ENCODE measurements at places on chromosomes 4 and X. TPM values are rescaled to one million over a fixed set of nuclear protein-coding genes. Genes with fewer than 3 reads are reported as not detected.

The DUX4 gene
- not detected for total RNA-seq

The F9 gene
- not detected for total RNA-seq

The MAGEC2 gene
- total RNA-seq: not detected

The RBMXL3 gene
- not detected for total RNA-seq

The CENPC gene
- 18.8 TPM for total RNA-seq

The DRD5 gene
- total RNA-seq: not detected

The LONRF3 gene
- total RNA-seq: 0.33 TPM

GRCh38 chr4:186703510-186703909 is 20.1 kb downstream of the FAT1 start:
- no peak overlapping the region for H3K4me3 ChIP-seq
- H3K4me1 ChIP-seq: peaks cover 9% of the 10 kb centered on the region
- H3K27me3 ChIP-seq: no peaks in the 10 kb centered on the region
- peaks cover 41% of the 10 kb centered on the region for H3K36me3 ChIP-seq
- DNase-seq: no peak

- no peak for DNase-seq
- no peaks in the 10 kb centered on the region for H3K27me3 ChIP-seq
- peaks cover 4% of the 10 kb centered on the region for H3K36me3 ChIP-seq
- no peaks in the 10 kb centered on the region for H3K4me1 ChIP-seq
- H3K27ac ChIP-seq: no peak overlapping the region
Measured at GRCh38 chr4:73575660-73576059, 44.6 kb downstream of the RASSF6 start.

- H3K4me3 ChIP-seq: no peak overlapping the region
- no peaks in the 10 kb centered on the region for H3K27me3 ChIP-seq
- peaks cover 8% of the 10 kb centered on the region for H3K36me3 ChIP-seq
- DNase-seq: no peak
Measured at GRCh38 chrX:18769812-18770573, 62.5 kb downstream of the PPEF1 start.

DNA sequence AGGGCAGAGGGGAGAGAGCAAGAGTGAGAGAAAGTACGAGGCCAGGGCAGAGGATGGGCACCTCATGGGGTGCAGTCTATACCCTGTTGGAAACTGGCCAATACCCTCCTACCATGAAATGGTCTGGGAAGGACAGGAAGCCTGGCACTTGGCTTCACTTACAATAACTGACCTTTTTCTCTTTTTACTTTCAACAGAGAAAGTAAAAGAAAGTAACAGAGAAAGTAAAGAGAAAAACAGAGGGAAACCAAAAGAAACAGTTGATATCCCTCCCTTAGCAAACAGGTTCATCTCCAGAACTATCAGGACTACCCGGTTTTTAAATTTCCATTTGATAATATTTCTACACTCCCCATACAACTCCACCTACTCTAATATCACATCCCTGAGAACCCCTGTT is 20.6 kb downstream of the ARL13A start:
- no peaks in the 10 kb centered on the region for H3K36me3 ChIP-seq
- no peak overlapping the region for H3K27ac ChIP-seq
- H3K27me3 ChIP-seq: no peaks in the 10 kb centered on the region

GRCh38 chrX:40579141-40579540 is 1.6 kb upstream of the ATP6AP2 start:
- H3K27me3 ChIP-seq: no peaks in the 10 kb centered on the region
- H3K4me1 ChIP-seq: no peaks in the 10 kb centered on the region
- DNase-seq: no peak
- no peak overlapping the region for H3K4me3 ChIP-seq

- H3K27ac ChIP-seq: no peak overlapping the region
- no peak overlapping the region for H3K4me3 ChIP-seq
- peaks cover 3% of the 10 kb centered on the region for H3K4me1 ChIP-seq
- H3K27me3 ChIP-seq: no peaks in the 10 kb centered on the region
Measured at GRCh38 chrX:2559124-2559523, 58.3 kb upstream of the DHRSX start.

GRCh38 chr4:147984065-147984777 is 252.3 kb downstream of the ARHGAP10 start:
- peaks cover 8% of the 10 kb centered on the region for H3K4me1 ChIP-seq
- no peak overlapping the region for H3K4me3 ChIP-seq
- H3K27me3 ChIP-seq: no peaks in the 10 kb centered on the region
- no peaks in the 10 kb centered on the region for H3K36me3 ChIP-seq
- no peak overlapping the region for H3K27ac ChIP-seq

GRCh38 chr4:174581901-174582300 is 59.6 kb upstream of the HPGD start:
- no peaks in the 10 kb centered on the region for H3K4me1 ChIP-seq
- no peak for DNase-seq
- no peak overlapping the region for H3K27ac ChIP-seq
- peaks cover 4% of the 10 kb centered on the region for H3K36me3 ChIP-seq
- no peak overlapping the region for H3K4me3 ChIP-seq
- H3K27me3 ChIP-seq: no peaks in the 10 kb centered on the region

GRCh38 chr4:159297091-159297490 is 194.2 kb downstream of the RAPGEF2 start:
- DNase-seq: no peak
- no peaks in the 10 kb centered on the region for H3K4me1 ChIP-seq
- no peaks in the 10 kb centered on the region for H3K27me3 ChIP-seq
- no peaks in the 10 kb centered on the region for H3K36me3 ChIP-seq
- H3K4me3 ChIP-seq: no peak overlapping the region

DNA sequence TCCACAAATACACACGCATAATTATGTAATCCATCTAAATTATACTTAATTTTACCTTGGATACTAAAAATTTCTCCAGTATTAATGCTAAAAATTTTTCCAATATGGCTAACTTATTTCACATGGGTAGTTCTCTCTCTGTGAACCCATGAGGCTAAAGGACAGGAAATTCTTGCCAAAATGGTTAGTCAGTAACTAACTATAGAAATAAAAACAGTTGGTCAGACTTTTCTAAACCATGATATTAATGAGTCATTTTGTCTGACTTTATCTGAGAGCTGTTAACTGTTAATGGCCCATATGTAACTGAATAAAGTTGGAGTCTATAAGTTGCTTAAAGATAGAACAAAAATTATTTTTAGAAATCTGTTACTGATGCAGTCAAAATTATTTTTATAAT is 549.4 kb downstream of the TLL1 start:
- DNase-seq: no peak
- H3K4me3 ChIP-seq: no peak overlapping the region
- H3K27ac ChIP-seq: no peak overlapping the region
- H3K36me3 ChIP-seq: peaks cover 5% of the 10 kb centered on the region
- no peaks in the 10 kb centered on the region for H3K4me1 ChIP-seq

DNA sequence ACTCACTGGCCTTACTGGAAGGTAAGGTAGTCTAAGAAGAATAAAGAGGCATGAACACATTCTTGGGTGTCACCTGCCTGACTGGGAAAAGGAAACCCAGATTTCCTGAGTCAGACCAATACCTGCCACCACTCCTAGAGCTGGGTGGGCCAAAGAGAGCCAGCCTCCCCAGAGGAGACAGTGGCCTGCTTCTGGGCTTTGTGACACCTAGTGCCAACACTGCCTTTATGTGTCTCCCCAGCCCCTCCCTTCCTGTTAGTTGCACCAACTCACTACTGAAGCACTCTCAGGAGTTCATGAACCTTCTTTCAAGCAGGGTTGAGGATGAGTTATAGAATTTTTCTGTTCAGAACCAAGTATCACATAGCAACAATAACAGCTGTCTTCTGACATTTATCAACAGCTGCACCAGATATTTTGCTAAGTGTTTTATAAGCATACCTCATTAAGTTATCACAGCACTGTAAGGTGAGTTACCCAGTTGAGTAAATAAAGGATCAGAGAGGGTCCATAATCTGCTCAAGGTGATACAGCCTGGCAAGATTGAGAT is 77.6 kb upstream of the ETNPPL start:
- no peak for DNase-seq
- no peaks in the 10 kb centered on the region for H3K4me1 ChIP-seq
- H3K36me3 ChIP-seq: no peaks in the 10 kb centered on the region

GRCh38 chr4:86160426-86160825 is 199.4 kb downstream of the MAPK10 start:
- H3K4me3 ChIP-seq: no peak overlapping the region
- DNase-seq: no peak
- no peaks in the 10 kb centered on the region for H3K36me3 ChIP-seq
- H3K27me3 ChIP-seq: no peaks in the 10 kb centered on the region

All from H9 (cell line).